ENCODE measurements at places on chromosomes 2 and 18.
A peak's percentile ranks its signal among the peaks of the same experiment; 100 is the strongest.

- no peak overlapping the region for H3K4me3 ChIP-seq
- no peak for DNase-seq
- H3K4me1 ChIP-seq = no peaks in the 10 kb centered on the region
- no peaks in the 10 kb centered on the region for H3K27me3 ChIP-seq
- H3K36me3 ChIP-seq = no peaks in the 10 kb centered on the region
Measured at GRCh38 chr18:60895181-60895580, 438.0 kb upstream of the CDH20 start.

DNA sequence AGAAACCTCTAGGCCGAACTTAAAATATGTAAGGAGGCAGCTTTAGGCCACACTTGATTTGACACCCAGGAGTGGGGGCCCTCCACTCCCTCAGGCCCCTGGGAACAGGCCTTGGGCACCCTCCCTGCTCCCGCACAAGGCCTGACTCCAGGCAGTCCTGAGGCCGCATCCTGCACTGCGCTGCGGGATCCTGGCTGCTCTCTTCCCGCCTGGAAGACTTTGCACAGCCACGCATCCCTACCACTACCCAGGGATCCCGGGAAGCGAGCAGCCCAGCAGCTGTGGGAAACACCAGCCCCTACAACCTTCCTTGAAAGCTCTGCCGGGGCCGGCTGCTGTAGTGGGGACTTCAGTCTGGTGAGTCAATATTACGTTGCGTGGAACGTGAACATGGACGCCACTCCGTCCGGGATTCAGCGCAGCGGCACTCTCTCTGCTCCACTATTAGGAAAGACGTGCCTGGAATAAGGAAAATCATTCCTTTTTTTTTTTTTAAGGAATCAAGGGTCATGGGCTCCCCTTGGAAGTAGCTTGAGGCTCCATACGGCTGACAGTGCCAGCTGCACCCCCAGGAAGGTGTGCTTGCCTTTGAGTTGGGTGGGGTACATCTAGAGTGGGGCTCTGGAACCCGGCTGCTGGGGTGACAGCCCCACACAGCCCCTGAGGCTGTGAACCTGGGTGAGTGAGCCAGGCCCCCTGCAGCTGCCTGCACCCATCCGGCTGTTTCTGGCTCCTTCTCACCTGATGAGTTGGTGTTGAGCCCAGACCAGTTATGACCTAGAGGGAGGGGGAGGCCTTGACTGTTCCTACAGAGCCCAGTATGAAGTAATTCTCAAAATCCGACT, 119.2 kb upstream of the TMEM18 start:
- no peak overlapping the region for H3K27ac ChIP-seq
- no peak for DNase-seq
- H3K36me3 ChIP-seq = no peaks in the 10 kb centered on the region
- no peaks in the 10 kb centered on the region for H3K4me1 ChIP-seq
- H3K27me3 ChIP-seq = no peaks in the 10 kb centered on the region

GRCh38 chr2:191171708-191172355, 21.0 kb upstream of the STAT4 start:
- H3K4me1 ChIP-seq = no peaks in the 10 kb centered on the region
- no peaks in the 10 kb centered on the region for H3K36me3 ChIP-seq
- H3K27ac ChIP-seq = no peak overlapping the region
- no peaks in the 10 kb centered on the region for H3K27me3 ChIP-seq
- H3K4me3 ChIP-seq = no peak overlapping the region

- no peaks in the 10 kb centered on the region for H3K4me1 ChIP-seq
- H3K36me3 ChIP-seq = no peaks in the 10 kb centered on the region
- H3K27me3 ChIP-seq = peaks cover under 1% of the 10 kb centered on the region
- H3K4me3 ChIP-seq = no peak overlapping the region
- no peak overlapping the region for H3K27ac ChIP-seq
Measured at GRCh38 chr2:69300650-69301049, 86.4 kb downstream of the GFPT1 start.

- no peak for DNase-seq
- H3K36me3 ChIP-seq = no peaks in the 10 kb centered on the region
Measured at GRCh38 chr2:208948073-208948472, 475.8 kb upstream of the MAP2 start.

DNA sequence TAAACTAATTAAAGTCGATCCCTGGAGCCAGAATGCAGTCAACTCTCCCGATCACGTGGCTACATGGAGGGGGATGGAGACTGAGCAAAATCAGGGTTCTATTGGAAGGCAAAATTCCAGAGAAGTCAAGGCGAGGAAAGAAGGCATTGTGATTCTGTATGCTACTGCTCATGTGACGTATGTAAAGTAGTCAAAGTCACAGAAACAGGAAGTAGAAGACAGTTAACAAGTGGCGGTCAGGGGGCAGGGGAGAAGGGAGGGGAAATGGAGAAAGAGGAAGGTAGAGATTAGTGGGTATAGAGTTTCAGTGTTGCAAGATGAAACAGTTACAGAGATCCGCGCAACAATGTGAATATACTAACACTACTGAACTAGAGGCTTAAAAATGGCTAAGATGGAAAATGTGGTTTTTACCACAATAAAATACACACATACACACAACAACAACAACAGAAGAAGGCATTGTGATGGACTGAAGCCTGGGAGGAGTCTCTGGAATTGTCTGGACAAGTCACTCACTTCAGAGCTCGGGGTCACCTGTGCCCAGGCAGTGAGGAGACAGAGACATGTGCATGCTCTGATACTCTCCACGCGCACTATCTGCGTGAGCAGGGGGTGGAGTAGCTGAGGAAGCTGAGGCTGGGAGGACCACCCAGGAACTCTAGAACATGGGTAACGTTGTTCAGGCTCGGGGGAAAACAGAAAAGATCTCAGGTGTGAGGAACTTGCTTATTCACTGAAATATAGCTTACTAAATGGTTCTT, 89.9 kb upstream of the CDCA7 start:
- H3K4me3 ChIP-seq = no peak overlapping the region
- DNase-seq = no peak
- H3K27me3 ChIP-seq = no peaks in the 10 kb centered on the region
- 0 out of 2 replicates have a peak overlapping the region, but pooled peaks have one; percentile 35 for H3K27ac ChIP-seq
- H3K36me3 ChIP-seq = peaks cover 44% of the 10 kb centered on the region

- DNase-seq = no peak
- no peak overlapping the region for H3K4me3 ChIP-seq
- no peak overlapping the region for H3K27ac ChIP-seq
Measured at GRCh38 chr18:36095936-36096519, 28.7 kb upstream of the RPRD1A start.

GRCh38 chr2:218811382-218811781, 20.2 kb downstream of the PRKAG3 start:
- H3K36me3 ChIP-seq = no peaks in the 10 kb centered on the region
- H3K4me3 ChIP-seq = no peak overlapping the region
- H3K27ac ChIP-seq = no peak overlapping the region
- no peaks in the 10 kb centered on the region for H3K4me1 ChIP-seq
- H3K27me3 ChIP-seq = peaks cover under 1% of the 10 kb centered on the region
- DNase-seq = no peak

DNA sequence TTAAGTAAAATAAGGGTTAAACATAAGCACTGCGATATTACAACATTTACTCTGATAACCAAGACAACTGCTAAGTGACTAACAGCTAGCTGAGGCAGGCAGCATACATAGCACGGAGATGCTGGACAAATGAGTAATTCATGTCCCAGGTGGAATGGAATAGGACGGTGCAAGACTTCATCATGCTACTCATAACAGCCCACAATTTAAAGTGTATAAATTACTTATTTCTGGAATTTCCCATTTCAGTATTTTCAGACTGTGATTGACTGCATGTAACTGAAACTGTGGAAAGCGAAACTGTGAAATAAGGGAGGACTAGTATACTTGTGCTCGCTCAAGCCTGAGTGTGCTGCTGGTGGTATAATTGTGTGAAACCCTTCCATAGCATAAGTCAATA, 12.9 kb downstream of the IER3IP1 start:
- H3K27me3 ChIP-seq = no peaks in the 10 kb centered on the region
- H3K4me1 ChIP-seq = no peaks in the 10 kb centered on the region
- H3K36me3 ChIP-seq = no peaks in the 10 kb centered on the region
- no peak overlapping the region for H3K27ac ChIP-seq
- DNase-seq = no peak

GRCh38 chr18:1050012-1050657, 145.5 kb downstream of the ADCYAP1 start:
- no peaks in the 10 kb centered on the region for H3K27me3 ChIP-seq
- H3K4me3 ChIP-seq = no peak overlapping the region
- H3K4me1 ChIP-seq = no peaks in the 10 kb centered on the region
- DNase-seq = no peak
- H3K36me3 ChIP-seq = no peaks in the 10 kb centered on the region

GRCh38 chr2:213306316-213306942, 22.2 kb downstream of the SPAG16 start:
- H3K27me3 ChIP-seq = no peaks in the 10 kb centered on the region
- H3K4me1 ChIP-seq = no peaks in the 10 kb centered on the region
- no peak for DNase-seq
- no peak overlapping the region for H3K4me3 ChIP-seq
- peaks cover 12% of the 10 kb centered on the region for H3K36me3 ChIP-seq

DNA sequence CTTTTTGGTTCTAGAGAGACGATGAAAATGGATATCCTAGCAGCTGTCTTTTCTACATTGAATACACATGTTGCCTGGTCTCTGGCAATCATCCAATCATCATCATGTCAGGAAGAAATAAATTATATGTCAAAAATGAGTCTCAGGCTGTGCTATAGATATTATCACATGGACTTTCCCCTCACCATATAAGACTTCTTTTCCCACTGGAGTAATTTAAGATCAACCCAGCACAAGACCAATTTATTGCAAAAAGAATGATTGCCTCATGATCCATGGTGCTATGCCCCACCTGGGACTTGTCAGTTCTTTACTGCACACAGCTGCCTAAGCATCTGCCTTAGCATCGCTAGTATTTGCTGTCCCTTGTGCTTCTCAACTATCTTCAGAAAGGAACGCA, 783.7 kb upstream of the TMEFF2 start:
- no peaks in the 10 kb centered on the region for H3K36me3 ChIP-seq
- no peak for DNase-seq
- H3K4me3 ChIP-seq = no peak overlapping the region
- H3K27ac ChIP-seq = no peak overlapping the region

GRCh38 chr2:27308359-27308881, at the start of gene UCN:
Gene UCN (minus strand): TSS chr2:27308445. CDS start chr2:27307895, 550 bp downstream.
- no peaks in the 10 kb centered on the region for H3K27me3 ChIP-seq
- H3K36me3 ChIP-seq = peaks cover 25% of the 10 kb centered on the region
- H3K4me3 ChIP-seq = no peak within 1 kb of the TSS
- peaks cover under 1% of the 10 kb centered on the region for H3K4me1 ChIP-seq

DNA sequence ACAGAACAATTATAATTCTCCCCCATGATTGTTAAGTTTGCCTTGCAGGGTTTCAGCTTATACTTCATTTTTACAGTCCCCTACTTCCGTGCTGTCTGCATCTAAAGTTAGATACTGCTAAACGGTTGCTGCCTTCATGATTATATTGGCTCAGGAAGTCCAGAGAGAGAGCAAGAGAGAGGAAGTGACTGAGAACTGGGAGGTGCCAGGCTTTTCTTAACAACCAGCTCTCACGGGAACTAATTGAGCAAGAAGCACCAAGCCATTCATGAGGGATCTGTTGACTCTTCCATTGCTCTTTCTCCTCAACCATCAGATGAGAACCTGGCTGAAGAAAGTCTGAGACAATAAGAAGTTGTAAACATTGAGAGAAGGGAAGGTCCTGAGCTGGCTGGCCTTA, 125.5 kb upstream of the SIX2 start:
- H3K4me3 ChIP-seq = no peak overlapping the region
- peak; percentile 10 for DNase-seq
- H3K36me3 ChIP-seq = no peaks in the 10 kb centered on the region
- H3K27ac ChIP-seq = peak overlapping the region; percentile 50
- H3K27me3 ChIP-seq = no peaks in the 10 kb centered on the region

GRCh38 chr2:105873281-105873680, 128.6 kb downstream of the NCK2 start:
- no peaks in the 10 kb centered on the region for H3K27me3 ChIP-seq
- H3K4me3 ChIP-seq = no peak overlapping the region
- no peak overlapping the region for H3K27ac ChIP-seq
- no peak for DNase-seq
- peaks cover 15% of the 10 kb centered on the region for H3K36me3 ChIP-seq
- H3K4me1 ChIP-seq = no peaks in the 10 kb centered on the region

DNA sequence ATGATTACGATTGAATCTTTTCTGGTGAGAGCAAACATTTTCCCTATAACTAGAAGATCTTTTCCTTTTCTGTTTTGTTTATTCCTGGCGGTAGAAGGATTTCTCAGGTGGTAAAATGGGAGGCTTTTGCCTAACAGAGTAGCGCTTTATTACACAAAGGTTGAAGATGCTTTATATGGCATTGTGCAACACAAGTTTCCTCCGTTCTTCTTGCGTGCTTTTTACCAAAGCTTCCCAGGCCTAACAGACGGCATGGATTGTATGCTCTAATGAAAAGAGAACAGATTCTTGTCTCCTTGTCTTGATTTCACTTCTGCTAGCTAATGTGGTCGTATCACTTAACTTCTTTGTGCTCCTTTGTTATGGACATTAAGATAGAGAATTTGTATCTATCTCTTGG, 43.8 kb downstream of the MYO1B start:
- no peak overlapping the region for H3K4me3 ChIP-seq
- no peak for DNase-seq
- no peaks in the 10 kb centered on the region for H3K36me3 ChIP-seq
- H3K4me1 ChIP-seq = 0 out of 2 replicates have a peak, but pooled peaks cover 6% of the 10 kb centered on the region
- H3K27ac ChIP-seq = no peak overlapping the region

DNA sequence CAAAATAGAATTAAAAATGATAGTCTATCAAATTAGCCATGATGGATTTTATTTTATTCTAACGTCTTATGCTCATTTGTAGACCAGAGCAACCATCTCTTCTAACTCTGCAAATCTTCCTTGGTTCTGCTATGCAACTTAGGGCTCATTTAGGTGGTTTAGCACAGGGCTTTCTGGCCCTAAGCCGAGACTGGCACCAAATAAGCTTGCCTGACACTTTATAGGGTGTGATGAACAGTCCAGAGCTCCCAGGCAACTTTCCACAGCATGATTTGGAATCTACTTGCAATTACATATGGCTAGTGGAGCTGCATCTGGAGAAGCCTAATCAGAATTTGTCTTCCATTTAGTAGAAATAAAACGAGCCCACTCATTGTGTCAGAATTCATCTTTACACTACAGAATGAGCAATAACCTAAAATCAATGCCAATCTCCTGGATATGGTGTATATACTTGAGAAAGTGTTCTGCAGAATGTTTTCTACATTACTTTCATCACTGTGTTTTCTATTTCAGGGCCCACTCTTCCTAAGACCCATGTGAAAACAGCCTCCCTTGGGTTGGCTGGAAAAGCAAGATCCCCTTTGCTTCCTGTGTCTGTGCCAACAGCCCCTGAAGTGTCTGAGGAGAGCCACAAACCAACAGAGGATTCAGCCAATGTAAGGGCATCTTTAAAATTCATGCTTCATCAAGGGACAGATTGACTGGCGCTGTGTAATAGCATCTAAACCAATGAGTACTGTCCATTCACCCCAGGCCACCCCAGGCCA, 698.2 kb downstream of the MBD2 start:
- no peaks in the 10 kb centered on the region for H3K27me3 ChIP-seq
- no peaks in the 10 kb centered on the region for H3K36me3 ChIP-seq
- H3K4me3 ChIP-seq = no peak overlapping the region
- no peak overlapping the region for H3K27ac ChIP-seq
- DNase-seq = no peak
- no peaks in the 10 kb centered on the region for H3K4me1 ChIP-seq

GRCh38 chr2:27904405-27904665, 13.8 kb downstream of the BABAM2 start:
- no peak for DNase-seq
- H3K4me3 ChIP-seq = no peak overlapping the region
- H3K27ac ChIP-seq = no peak overlapping the region

- H3K27ac ChIP-seq = no peak overlapping the region
- no peak for DNase-seq
- peaks cover 42% of the 10 kb centered on the region for H3K4me1 ChIP-seq
- H3K4me3 ChIP-seq = no peak overlapping the region
Measured at GRCh38 chr2:96821113-96821675, 5.1 kb downstream of the CNNM3 start.

GRCh38 chr2:190188289-190188688, 125.8 kb upstream of the MSTN start:
- DNase-seq = no peak
- no peak overlapping the region for H3K27ac ChIP-seq
- H3K36me3 ChIP-seq = no peaks in the 10 kb centered on the region
